Lower leg skin (tissue), 4 donors: ENCODE measurements at places on chromosomes 6 and 20.

DNA sequence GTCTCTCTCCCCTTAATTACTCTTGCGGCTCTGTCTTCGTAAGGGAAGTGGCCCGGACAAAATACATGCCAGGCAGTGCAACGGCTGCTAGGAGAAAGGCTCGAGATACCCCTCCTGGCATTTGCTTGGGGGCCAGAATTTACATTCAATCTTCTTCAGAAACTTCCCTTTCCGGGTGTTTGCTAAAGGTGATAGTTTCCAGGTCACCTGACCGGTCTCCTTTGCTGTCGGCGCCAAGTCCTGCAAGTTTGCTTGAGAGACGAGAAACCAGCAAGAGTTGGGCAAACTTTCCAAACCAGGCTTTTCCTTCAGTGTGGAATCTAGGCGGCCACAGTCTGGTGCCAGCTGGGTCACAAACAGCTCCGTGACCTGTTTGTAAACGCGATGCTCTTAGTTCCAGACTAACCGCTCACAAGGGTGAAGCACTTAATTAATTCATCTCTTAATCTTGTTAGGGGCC is 563 bp upstream of the SRSF3 start:
- DNase-seq, result peak; percentile 92

DNA sequence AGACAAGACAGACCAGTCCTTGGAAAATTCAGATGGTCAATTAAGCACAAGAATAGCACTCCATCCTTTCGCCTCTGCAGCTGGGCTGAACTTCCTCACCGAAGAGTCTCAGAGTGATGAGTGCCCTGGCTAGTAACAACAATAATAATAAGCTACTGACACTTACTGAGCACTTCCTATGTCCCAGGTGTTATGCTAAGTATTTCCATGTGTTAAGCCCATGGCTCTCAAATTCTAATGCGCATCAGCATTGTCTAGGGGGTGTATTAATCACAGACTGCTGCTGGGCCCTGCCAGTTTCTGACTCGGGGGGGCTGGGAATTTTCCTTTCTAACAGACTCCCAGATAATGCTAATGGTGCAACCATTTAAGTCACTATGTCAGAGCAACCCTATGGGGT is 118.2 kb upstream of the LRFN2 start:
- no peak for DNase-seq

DNA sequence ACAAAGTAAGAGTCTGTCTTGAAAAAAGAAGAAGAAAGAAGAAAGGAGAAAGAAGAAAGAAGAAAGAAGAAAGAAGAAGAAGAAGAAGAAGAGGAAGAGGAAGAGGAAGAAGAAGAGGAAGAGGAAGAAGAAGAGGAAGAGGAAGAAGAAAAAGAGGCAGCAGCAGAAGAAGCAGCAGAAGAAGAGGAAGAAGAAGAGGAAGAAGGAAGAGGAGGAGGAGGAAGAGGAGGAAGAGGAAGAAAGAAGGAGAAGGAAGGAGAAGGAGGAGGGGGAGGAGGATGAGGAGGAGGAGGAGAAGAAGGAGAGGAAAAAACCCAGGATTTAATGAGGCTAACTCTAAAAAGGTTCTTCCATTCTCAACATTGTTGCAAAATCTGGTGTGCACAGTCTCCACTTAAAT is 95.4 kb upstream of the PDE10A start:
- DNase-seq, result no peak

DNA sequence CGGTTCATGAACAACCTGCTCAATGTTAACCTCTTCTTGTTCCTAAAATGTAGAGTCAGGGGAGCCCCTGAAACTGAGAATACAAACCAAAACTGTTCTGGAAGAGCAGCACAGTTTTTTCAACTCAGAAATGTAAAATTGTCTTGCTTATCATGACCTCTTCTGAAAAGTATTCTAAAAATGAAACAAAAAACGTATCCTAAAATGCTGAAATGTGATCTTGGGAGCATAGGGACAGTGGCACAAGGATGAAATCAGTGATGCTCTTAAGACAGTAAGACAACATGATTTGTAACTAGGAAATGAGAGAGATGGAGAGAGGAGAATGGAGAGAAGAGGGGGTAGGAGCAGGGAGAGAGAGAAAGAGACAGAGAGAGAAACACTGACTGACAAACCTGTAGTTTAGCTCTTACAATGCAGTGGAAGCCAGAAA is 27.5 kb downstream of the NCOA7 start:
- DNase-seq, result no peak

DNA sequence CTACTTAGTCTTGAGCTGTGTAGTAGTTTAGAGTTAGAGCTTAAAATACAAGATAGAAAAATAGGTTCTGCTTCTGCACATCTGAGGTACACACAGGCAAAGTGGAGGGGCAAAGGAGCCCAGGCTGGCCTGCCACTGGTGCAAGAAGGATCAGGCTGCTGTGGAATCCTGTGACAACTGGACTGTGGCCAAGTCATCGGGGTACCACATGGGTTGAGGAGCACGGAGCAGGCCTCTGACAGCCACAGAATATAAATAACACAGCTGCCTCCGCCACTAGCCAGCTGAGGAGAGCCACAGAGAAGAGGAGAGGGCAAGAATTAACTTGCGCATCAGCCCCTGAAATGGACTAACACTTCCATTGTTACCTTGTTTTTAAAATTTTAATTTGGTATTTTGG is 206.0 kb upstream of the MARCKS start:
- no peak for DNase-seq

DNA sequence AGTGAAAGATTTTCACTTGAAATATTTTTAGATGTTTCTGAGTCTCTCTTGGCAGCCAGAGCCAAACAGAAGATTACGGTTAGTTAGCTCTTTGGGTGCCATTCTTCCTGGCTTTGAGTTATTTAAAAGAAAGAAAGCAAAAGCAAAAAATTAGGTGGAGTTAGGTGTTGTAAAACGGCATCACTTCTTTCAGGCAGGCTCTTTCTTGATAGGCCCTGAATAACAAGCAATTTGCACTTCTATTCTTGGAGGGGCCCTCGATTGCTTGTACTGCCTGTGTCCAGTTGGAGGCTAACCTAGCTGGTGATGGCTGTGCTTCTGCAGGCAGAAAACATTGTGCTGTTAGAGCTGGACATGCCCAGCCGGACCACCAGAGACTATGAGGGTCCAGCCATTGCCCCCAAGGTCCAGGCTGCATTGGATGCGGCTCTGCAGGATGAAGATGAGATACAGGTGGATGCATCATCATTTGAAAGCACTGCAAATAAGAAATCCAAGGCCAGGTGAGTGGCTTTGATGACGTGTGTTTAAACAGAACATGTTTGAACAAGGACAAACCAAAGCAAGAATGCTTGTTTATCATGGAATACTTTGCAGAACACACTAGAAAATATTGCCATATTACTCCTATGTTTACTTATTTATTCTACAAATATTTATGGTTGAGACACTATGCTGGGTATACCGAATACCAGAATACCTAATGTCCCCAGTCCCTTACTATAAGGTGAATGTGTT is 28.1 kb upstream of the ASXL1 start:
- no peak for DNase-seq

- DNase-seq, result no peak
Observed at GRCh38 chr20:18144541-18145099, 7.0 kb downstream of the KAT14 start.

- peak; percentile 55 for DNase-seq
Observed at GRCh38 chr6:41636833-41637193, 1.5 kb upstream of the MDFI start.

DNA sequence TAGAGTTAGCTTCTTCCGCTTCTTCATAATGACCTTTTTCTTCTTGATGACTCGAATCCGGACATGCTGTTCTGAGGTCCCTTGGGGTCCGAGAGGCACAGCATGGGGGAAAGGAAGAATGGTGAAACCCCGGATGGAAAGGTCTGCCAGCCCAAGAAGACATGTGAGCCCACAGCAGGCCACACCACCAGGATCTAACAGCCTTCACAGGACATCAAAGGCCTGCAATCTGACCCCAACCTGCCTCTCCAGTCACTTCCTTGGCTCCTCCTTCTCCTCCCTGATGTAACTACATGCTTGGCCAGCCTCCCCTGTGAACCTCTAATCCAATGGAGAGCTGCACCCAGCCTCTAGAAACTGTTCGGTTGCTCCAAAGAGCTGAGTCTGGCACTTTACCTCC is 1.6 kb downstream of the CPXM1 start:
- peak; percentile 26 for DNase-seq

- no peak for DNase-seq
Observed at GRCh38 chr6:38051819-38052434, 232.4 kb downstream of the ZFAND3 start.

DNA sequence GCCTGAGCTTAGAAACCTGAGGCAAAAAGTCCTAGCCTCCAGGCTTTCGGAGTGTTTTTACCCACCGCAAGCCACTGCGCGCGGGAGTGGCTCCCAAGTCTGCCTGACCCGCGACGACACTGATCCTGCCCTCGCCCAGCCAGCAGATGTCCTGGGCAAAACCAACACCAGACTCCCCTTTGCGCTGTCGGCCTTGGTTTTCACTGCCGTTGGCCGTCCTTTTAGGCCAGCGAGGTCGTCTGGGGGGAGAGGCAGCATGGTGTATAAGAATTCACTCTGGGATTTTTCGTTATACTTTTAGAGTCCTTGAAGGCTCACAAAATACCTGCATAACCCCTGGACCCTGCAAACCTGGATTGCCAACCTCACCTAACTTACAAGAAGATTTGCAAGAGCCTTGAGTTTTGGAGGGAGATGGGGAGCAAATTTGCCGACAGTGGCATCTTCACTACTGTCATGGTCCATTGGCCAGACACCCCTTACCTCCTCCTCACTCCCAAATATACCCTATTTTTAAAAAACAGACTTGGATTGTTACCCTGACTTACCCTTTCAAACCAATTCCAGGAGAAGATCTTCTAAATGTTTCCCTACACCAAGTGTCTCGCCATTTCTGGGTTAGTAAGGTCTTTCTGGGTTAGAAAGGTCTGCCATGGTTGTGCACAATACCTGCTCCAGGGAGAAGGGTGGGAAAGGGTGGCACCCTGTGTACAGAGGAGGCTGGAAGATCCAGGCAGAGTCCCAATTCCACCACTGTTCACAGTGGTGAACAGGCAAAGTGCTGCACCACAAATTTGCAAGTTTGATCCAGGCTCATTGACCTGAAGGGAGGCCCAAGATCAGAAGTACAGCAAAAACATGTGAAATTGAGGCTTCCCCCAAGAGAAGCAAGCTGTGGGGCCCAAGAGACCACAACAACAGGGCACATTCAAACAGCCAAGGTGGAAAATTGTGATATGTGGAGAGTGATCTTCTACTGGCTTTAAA is 4.4 kb downstream of the FOXA2 start:
- no peak for DNase-seq

GRCh38 chr6:105251689-105252088 is 71.9 kb upstream of the POPDC3 start:
- DNase-seq, result no peak

DNA sequence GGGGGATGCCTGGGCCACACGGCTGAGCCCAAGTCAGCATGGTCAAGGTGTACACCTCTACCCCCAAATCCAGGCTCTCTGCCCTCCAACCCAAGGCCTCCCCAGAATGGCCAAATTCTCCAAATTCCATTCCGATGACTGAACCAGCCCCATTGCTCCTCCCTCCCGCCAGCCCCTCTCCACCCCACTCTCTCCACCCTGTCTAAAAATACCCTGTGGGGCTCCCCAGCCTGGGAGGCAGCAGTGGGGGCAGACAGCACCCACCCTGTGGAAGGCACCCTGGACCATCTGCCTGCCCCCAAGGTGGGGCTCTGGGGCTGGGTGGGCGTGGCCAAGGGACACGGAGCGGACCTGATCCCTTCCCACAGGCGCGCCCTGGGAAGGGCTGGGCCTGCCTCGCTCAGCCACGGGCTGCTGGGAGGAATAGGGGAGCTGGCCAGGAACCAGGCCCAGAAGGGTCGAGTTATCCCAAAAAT is 11.4 kb downstream of the TEAD3 start:
- DNase-seq, result no peak

DNA sequence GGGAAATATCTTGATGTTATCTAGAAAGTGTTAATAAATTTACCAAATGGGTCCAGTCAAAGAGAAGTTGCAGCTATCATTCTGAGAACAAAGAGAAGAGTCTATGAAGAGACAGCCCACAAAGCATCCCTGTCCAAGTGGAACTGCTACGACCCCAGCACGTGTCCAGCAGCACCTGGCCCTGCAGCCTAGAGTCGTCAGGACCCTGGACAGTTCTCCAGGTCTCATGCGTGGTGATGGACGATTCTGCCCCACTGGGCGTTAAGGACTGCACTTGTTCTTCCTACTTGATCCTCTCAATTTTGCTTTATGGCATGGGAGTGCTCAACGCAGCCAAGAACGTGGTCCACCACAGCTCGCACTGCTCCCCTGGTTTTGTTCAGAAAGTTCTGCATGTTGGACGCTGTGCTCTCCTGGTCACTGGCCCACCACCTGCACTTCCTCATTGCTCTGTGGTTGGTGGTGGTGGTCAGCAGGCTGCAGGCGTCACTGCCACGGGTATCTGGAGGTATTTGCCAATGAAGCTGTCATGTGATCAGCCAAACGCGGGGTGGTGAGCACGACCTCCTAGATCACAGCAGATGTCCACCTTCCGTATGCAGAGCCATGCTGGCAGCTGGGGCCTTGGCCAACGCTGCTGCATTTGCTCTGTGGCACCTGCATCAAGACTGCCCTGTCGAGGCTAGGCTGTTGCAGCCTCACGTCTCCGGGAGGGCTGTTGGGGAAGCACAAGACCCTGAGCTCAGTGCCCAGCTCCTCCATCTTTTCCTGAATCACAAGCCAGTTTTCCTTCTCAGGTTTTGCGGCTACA is 356.4 kb downstream of the CDH4 start:
- no peak for DNase-seq

DNA sequence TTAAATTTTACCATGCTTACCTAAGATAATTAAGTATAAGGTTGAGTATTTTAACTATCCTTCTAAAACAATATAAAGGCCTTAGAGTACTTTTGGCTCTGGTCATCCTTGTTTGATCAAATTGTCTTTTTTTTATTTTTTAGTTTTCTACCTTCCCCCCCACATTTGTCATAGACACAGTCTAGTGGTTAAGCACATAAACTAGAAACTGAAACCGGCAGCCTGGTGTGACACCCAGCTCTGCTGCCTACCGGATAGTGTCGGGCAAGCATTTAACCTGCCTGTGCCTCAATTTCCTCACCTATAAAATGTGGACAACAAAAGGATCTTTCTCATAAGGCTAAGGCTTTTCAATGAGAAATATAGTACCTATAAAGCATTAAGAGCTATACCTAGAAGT is 21.6 kb upstream of the TULP4 start:
- DNase-seq, result no peak

- DNase-seq, result no peak
Observed at GRCh38 chr6:31697555-31697954, 5.6 kb downstream of the ABHD16A start.

- no peak for DNase-seq
Observed at GRCh38 chr6:118869894-118870589, 23.9 kb upstream of the ASF1A start.

DNA sequence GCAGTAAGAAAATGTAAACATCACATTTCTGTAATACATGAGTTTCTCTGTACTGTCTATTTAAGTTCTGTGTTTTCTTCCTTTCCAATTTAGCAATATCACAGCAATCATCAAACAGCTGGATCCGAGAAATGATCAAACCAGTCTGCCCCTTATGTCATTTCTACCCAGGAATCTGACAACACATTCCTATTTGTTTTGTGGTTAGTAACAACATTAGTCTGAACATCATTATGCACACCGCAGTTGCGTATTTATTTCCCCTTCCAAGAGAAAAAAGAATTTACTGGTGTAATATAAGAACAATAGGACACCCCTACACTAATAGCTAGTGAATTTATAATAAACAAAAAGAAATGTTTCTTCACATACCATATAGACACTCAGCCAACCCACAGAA is 179.5 kb downstream of the BTBD9 start:
- no peak for DNase-seq
